ENCODE measurements at places on chromosomes 16 and 17.

- peak; percentile 78 for DNase-seq
These were observed 11.1 kb downstream of the BAHCC1 start for GRCh38 chr17:81406117-81406953.

DNA sequence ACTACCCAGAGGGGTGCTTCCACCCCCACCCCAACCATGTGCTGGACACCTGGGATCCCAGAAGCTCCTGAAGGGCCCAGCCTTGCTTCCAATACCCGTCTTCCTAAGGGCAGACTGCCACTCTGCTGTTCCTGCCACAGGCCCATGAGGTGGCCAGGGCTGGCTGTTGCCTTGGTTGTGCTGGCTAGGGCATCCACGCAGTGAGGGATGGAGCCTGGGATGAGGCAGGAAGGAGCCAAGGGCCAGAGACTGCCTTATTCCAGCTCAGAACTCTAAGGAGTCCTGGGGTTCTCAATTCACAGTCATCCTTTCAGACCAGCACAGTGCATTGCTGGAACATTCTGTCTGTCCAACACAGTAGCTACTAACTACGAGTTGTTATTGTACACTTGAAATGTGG is 37.8 kb downstream of the BCO1 start:
- no peak for DNase-seq

DNA sequence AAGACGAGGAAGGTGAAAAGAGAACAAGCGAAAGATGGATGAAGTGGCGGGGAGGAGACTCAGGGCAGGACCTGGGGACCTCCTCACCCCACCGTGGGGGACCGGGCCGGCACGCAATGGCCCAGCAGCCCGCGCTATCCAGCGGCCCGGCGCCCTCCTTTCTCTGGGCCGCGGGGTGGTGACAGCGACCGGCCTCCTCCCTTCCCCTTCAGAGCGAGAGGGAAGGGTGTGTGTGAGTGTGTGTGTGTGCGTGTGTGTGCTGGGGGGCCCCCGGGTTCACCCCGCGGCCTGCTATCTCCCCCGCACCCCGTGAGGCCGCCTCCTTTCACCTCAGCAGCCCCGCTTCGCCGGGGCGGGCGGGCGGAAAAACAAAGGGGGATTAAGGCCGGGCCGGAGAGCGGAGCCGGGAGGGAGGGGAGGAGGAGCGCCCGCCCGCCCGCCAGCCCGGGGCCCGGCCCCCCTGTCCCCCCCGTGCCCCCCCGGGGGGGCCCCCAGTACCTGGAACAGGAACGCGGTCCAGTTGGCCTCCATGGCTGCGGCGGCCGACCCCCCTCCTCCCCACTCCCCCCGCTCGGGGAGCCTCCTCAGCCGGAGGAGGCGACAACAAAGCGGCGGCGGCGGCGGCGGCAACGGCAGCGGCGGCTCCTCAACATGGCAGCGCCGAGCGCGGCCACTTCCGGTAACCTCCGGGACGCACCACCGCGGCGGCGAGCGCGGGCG is at the start of gene VEZF1:
Gene VEZF1 (minus strand): TSS at position 674 of the 720 bp plus-strand sequence. CDS start 143 bp downstream, at position 531.
- DNase-seq, result peak; percentile 76

DNA sequence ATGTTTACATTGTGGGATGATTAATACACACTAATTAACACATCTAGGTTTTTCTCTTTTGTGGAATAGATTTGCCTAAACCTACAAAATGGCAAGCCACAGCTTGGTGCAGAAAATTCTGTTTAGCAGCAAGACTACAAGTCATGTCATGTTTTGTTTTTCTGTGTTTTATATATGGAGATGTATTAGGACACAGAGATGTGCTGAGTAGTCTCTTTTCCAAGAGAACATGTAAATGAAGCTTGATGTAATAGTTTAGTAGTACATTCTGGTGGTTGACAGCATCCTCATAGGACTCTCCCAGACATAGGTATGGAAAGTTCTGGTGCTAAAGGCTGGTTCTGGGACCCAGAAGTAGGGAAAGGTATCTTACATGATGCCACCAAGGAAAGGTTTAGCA is 1345.4 kb downstream of the CDH11 start:
- DNase-seq, result no peak

- no peak for DNase-seq
These were observed 58.0 kb upstream of the SCNN1B start for GRCh38 chr16:23244122-23244521.

- peak; percentile 77 for DNase-seq
These were observed 3.7 kb upstream of the MYL4 start for GRCh38 chr17:47205419-47205963.

DNA sequence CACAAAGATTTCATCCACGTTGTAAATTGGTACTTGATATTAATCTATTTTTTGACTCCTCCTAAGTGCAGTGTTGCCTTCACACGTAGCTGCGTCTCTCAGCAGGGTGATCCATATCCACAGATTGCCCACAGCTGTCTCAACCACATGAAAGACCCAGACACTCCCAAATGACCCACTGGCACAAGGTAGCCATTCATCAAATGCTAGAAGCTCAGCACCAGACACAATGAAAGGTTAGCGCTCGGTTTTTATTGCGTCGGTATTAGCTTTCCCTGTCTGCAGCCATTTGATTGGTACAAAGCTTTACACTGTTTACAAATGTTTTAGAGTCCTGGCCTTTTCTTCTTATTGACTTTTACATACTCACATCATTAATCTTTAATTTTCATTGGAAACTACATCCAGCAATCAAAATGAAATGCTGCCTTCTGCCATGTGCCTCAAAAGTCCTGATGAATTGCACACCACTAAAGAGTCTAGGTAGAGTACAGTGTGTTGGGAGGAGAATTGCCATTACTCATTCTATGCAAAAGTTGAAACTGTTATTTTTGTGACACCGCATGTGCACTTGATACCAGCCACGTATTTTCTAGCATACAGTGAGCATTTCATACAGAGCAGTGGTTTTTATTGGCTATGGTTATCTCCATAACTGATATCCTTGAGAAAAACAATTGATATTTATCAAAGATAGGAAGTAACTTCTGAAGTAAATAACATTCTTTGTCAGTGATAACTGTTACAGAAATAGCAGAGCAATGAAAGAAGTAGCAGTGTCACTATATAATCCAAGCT is 127.3 kb upstream of the NUDT7 start:
- no peak for DNase-seq

Measured in mesenchymal stem cell (in vitro differentiated cells and primary cell).